ENCODE measurements at places on chromosomes 2 and 18.

DNA sequence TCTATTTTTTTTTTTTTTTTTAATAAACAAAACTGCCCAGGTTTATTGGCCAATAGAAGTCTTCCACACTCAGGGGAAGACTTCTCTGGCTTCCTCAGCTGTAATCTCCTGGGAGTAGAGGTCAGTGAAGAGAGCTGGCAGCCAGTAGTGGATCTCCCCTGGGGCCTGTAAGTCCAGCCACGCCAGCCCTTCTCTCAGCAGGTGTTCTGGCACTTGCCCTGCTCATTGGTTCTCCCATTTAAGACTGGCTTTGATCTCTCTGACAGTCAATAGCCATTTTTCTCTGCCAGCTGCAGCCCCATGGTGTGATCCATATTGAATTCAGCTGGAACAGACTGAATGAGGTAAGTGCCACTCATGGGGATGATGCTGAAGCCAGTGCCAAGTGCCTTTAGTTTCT lies 170.6 kb upstream of the SPHKAP start:
- DNase-seq: no peak
- no peaks in the 10 kb centered on the region for H3K4me1 ChIP-seq
- H3K4me3 ChIP-seq: no peak overlapping the region

- no peak overlapping the region for H3K27ac ChIP-seq
- no peaks in the 10 kb centered on the region for H3K4me1 ChIP-seq
- H3K27me3 ChIP-seq: peaks cover 34% of the 10 kb centered on the region
- H3K4me3 ChIP-seq: no peak overlapping the region
- no peak for DNase-seq
Measured at GRCh38 chr2:233108611-233109490, 48.7 kb downstream of the INPP5D start.

DNA sequence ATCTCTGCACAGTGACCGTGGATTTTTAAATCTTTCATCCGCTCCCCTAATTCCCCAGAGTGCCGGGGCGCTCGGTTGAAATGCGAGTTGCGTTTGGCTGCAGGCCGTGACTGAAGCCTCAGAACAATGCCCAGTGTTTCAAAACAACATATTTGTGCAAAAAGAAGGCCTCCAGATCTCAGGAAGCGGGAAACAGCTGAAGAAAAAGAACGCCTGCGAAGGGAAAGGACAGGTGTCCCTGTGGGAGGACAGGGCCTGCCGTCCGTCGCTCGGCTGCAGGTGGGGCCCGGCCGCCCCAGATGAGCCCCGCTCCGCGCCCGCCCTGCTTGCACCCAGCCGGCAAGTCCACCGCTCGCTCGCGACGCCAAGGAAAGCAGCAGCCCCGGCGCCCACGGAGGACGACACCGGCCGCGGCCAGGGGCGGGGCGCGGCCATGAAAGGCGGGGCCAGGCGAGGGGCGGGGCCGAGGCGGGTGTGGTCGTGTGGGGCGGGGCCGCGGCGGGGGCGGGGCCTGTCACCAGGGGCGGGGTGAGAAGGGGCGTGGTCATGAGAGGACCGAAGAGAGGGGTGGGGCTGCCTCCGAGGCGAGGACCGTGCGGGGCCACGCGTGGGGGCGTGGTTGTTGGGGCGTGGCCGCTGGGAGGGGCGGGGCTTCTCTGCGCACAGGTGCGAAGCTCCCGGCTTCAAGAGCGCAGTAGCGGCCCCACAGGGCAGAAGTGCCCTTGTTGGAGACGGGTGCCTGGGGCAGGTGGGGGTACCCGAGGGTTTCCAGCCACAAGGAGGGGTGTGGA lies 17.6 kb upstream of the BOK start:
- peaks cover 12% of the 10 kb centered on the region for H3K4me1 ChIP-seq
- H3K27ac ChIP-seq: no peak overlapping the region
- DNase-seq: no peak
- no peaks in the 10 kb centered on the region for H3K27me3 ChIP-seq

GRCh38 chr2:85754313-85755095 lies 713 bp downstream of the ATOH8 start:
- no peaks in the 10 kb centered on the region for H3K36me3 ChIP-seq
- peaks cover 7% of the 10 kb centered on the region for H3K27me3 ChIP-seq
- DNase-seq: no peak
- H3K4me1 ChIP-seq: peaks cover 43% of the 10 kb centered on the region
- H3K4me3 ChIP-seq: peak overlapping the region; percentile 86
- H3K27ac ChIP-seq: peak overlapping the region; percentile 31

GRCh38 chr18:69936191-69936558 lies 11.5 kb downstream of the CD226 start:
- no peak overlapping the region for H3K4me3 ChIP-seq
- H3K4me1 ChIP-seq: peaks cover 12% of the 10 kb centered on the region
- H3K36me3 ChIP-seq: no peaks in the 10 kb centered on the region
- no peaks in the 10 kb centered on the region for H3K27me3 ChIP-seq
- H3K27ac ChIP-seq: peak overlapping the region; percentile 58

GRCh38 chr2:19649785-19650380 lies 251.9 kb downstream of the TTC32 start:
- DNase-seq: no peak
- H3K27ac ChIP-seq: peak overlapping the region; percentile 4
- peaks cover 22% of the 10 kb centered on the region for H3K4me1 ChIP-seq

DNA sequence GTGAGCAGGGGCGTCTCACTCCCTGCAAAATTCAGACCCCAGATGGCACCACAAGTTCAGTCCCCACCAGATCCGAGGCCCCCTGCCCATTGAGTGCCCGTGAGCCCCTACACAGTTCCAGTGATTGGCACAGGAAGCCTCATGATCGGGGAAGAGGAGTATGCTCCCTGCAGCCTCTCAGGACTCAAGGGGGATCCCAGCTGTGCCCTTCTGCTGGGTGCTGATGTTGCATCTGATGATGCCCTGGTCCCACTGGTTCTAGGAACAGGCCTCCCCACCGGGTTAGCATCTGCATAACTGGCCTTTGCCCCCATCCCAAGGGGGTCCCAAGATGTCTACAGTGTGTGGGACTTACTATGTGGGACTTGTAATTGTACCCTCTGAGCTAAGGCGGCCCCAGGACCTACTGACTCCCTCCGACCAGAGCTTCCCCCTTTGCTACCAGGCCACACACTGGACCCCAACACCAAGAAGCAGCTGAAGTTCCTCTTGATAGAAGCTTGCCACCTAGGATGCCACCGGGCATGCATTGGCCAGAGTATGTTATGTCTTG lies 8.6 kb downstream of the ALPG start:
- DNase-seq: no peak
- H3K27ac ChIP-seq: no peak overlapping the region
- no peak overlapping the region for H3K4me3 ChIP-seq
- H3K4me1 ChIP-seq: peaks cover 12% of the 10 kb centered on the region
- peaks cover 44% of the 10 kb centered on the region for H3K27me3 ChIP-seq

GRCh38 chr2:1350111-1350510 lies 63.2 kb upstream of the TPO start:
- H3K27ac ChIP-seq: no peak overlapping the region
- no peaks in the 10 kb centered on the region for H3K4me1 ChIP-seq
- H3K36me3 ChIP-seq: no peaks in the 10 kb centered on the region
- DNase-seq: no peak
- H3K4me3 ChIP-seq: no peak overlapping the region

DNA sequence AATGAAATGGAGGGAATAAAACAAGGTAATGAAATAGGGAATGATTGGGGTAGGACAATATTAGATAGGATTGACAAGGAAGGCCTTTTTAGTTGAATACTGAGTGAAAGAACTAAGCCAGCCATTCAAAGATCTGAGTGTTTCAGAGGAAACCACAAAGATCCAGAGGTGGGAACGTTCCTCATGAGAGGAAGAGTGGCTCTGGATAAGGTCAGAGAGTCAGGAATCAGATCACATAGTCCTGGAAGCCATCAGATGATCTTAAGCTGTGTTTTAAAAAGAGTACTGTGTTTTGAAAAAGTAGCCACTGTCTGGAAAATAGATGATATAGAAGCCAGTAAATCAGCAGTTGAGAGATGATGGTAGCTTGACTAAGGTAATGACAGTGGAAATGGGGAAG lies 11.8 kb downstream of the TTLL4 start:
- H3K4me1 ChIP-seq: peaks cover 2% of the 10 kb centered on the region
- no peak overlapping the region for H3K27ac ChIP-seq
- no peak for DNase-seq
- no peaks in the 10 kb centered on the region for H3K27me3 ChIP-seq

GRCh38 chr2:233814056-233814835 lies 36.1 kb downstream of the MROH2A start:
- H3K27ac ChIP-seq: no peak overlapping the region
- H3K4me1 ChIP-seq: peaks cover 21% of the 10 kb centered on the region
- DNase-seq: no peak
- no peak overlapping the region for H3K4me3 ChIP-seq

- no peak for DNase-seq
- H3K27ac ChIP-seq: no peak overlapping the region
Measured at GRCh38 chr2:64770137-64770780, 116.5 kb upstream of the SERTAD2 start.

DNA sequence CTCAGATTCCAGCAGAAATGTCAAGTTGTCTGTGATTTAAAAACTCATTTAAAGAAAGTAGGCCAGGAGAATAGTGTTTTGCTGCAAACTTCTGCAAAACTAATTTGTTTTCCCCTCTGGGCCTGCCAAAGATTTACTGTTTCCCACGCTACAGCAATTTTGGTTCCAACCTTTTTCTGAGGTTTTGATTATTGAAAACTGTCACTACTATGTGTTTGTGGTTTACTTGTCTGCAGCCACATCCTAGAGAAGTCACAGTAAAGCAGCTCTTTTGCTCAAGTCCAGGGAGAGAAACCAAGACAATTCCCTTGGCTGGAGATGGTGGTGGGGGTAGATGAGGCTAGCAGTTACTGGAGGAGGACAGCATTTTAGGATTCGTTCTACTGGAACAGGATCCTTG lies 12.8 kb downstream of the IL1R2 start:
- H3K36me3 ChIP-seq: no peaks in the 10 kb centered on the region
- peaks cover 6% of the 10 kb centered on the region for H3K27me3 ChIP-seq
- H3K27ac ChIP-seq: no peak overlapping the region
- no peak overlapping the region for H3K4me3 ChIP-seq
- no peak for DNase-seq
- H3K4me1 ChIP-seq: no peaks in the 10 kb centered on the region

GRCh38 chr18:78448591-78448990 lies 531.0 kb upstream of the SALL3 start:
- DNase-seq: no peak
- no peaks in the 10 kb centered on the region for H3K27me3 ChIP-seq
- H3K36me3 ChIP-seq: no peaks in the 10 kb centered on the region
- H3K4me1 ChIP-seq: no peaks in the 10 kb centered on the region
- no peak overlapping the region for H3K4me3 ChIP-seq

- no peaks in the 10 kb centered on the region for H3K27me3 ChIP-seq
- H3K36me3 ChIP-seq: peaks cover 34% of the 10 kb centered on the region
- no peak for DNase-seq
- no peak overlapping the region for H3K4me3 ChIP-seq
- H3K4me1 ChIP-seq: peaks cover 5% of the 10 kb centered on the region
Measured at GRCh38 chr2:144256996-144257707, 262.8 kb downstream of the ZEB2 start.
